ENCODE measurements at places on chromosomes 1 and 21. TPM values are rescaled to one million over a fixed set of nuclear protein-coding genes. Genes with fewer than 3 reads are reported as not detected.

DNA sequence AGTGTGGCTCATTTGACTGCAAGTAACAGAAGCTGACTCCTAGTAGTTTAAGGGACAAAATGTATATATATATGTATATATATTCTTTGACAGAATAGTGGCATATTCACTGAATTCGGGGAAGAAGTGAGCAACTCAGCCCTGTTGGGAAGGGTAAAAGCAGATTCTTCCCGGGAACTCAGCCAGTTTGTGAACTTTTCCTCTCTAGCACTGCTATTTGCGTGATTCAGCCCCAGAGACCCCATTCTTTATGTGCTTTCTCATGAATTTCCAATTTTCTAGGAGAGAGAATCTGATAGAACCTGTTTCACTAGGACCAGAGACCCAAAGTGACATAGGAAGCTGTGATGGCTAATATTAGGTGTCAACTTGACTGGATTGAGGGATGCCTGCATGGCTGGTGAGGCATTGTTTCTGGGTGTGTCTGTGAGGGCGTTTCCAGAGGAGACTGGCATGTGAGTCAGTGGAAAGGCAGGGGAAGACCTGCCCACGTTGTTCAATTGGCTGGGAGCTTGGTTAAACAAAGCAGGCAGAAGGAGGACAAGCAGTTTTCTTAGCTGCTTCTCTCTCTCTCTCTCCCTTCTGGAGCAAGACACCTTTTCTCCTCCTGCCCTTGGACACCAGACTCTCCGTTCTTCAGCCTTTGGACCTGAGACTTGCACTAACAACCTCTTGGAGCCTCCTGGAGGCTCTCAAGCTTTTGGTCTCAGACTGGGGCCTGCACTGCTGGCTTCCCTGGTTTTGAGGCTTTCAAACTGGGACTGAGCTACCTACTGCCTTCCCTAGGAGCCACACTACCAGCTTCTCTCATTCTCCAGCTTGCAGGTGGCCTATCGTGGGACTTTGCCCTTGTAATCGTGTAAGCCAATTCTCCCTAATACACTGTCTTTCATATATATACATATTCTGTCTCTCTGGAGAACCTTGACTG, 93.4 kb upstream of the KCNK1 start:
- no peak for DNase-seq

DNA sequence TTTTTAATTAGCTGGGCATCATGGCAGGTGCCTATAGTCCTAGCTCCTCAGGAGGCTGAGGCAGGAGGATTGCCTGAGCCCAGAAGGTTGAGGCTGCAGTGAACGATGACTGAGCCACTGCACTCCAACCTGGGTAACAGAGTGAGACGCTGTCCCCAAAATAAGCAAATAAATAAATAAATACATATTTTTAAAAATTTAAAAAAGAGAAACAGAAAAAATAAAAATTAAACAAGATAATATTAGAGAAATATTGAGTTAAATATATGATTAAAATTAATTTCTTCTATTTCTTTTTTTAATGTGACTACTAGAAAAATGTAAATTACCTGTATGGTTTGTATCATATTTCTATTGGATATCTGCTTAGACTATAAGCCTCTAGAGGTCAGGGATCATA, 59.3 kb upstream of the ATP1A1 start:
- no peak for DNase-seq

DNA sequence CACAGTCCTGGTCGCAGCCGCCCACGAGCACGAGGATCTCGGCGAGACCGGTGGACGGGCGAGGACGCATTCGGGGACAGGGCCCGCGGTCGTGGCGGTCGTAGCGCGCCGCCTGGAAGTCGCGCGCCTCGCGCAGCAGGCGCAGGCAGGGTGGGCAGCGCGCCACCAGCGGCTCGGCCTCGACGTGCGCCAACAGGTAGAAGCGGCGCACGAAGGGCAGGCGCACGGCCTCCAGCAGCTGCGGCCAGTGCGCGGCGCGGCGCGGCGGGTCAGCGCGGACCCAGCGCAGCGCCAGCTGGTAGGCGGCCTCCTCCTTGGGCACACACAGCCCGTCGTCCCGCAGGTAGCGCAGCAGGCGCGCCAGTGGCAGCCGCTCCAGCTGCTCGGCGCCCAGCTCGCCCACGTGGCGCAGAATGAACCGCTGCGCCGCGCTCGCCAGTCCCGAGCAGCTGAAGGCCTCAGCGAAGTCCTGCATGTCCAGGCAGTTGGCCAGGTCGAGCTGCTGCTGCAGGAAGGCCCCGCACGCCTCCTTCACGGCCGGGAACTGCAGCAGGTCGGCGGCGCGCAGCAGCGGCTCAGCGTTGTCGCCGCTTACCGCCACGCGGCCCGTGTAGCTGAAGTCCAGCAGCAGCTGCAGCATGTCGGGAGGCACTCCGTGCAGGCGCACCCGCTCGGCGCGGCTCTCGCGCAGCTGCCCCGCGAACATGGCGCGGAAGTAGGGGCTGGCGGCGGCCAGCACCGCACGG, 573 bp downstream of the KLHL21 start:
- DNase-seq, result peak; percentile 39

DNA sequence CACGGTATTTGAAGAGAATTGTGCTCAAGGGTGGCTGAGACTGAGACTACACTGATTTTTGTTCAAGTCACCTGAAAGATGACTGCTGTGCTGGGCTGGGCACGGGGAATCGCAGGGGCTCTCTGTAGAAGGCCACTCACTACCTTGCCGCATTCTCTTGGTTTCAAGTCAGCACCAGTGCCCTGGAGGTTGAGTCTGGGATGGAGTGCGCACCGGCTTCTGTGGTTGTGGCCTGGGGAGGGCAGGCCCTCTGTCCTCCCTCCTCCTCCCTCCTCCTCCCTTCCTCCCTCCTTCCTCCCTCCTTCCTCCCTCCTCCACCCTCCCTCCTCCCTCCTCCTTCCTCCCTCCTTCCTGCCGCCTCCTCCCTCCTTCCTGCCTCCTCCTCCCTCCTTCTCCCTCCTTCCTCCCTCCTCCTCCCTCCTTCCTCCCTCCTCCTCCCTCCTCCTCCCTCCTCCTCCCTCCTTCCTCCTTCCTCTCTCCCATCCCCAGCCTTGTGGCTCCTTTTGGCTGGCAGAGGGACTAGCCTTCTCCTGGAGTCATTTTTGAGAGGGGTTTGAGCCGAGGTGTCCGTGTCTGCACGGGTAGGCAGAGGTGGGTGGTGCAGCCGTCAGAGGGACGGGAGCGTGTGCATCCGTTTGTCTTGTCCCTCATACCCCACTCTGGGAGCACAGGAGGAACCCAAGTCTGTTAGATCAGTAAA, 9.5 kb downstream of the RER1 start:
- DNase-seq, result no peak

DNA sequence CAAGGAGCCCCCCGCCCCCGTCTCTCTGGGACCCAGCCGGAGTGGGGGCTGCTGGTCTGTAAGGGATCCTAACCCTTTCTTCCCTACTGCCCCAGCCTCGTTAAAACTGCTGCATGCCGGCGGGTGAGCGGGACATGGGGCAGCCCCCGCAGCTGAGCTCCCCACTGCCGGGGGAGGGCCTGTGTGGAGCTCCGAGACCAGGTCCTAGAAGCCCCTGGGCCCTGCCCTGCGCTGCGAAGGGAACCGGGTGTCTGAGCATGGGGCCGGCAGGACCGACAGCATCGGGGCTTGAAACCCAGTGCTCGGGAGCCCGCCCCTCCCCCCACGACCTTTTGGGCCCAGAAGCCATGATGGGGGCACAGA, 9.2 kb upstream of the COL6A1 start:
- no peak for DNase-seq

GRCh38 chr21:44349847-44350772, 3.3 kb upstream of the TRPM2 start:
- no peak for DNase-seq

- DNase-seq, result no peak
Measured at GRCh38 chr21:16389643-16390042, 659.9 kb downstream of the USP25 start.

- DNase-seq, result peak; percentile 13
Measured at GRCh38 chr1:209723756-209724693, 19.4 kb downstream of the HSD11B1 start.

DNA sequence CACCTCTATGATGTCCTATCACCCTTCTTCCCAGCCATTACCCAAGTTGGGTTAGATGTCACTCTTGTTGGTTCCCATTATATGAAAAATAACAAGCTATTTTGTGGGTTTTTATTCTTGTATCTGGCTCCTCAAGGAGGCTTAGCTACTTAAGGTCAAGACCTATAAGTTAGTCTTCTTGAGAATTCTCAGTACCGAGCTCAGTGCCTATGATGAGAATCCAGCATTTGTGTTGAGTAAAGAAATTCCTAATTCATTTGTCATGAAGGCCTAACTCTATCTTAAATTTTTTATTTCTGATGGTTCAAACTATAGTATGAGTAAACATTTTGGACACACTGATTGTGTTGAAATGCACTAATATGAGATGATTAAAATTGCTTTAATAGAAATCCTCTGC, 15.9 kb downstream of the NUF2 start:
- DNase-seq, result no peak

GRCh38 chr1:43904660-43905551, 28.7 kb upstream of the ARTN start:
- no peak for DNase-seq

DNA sequence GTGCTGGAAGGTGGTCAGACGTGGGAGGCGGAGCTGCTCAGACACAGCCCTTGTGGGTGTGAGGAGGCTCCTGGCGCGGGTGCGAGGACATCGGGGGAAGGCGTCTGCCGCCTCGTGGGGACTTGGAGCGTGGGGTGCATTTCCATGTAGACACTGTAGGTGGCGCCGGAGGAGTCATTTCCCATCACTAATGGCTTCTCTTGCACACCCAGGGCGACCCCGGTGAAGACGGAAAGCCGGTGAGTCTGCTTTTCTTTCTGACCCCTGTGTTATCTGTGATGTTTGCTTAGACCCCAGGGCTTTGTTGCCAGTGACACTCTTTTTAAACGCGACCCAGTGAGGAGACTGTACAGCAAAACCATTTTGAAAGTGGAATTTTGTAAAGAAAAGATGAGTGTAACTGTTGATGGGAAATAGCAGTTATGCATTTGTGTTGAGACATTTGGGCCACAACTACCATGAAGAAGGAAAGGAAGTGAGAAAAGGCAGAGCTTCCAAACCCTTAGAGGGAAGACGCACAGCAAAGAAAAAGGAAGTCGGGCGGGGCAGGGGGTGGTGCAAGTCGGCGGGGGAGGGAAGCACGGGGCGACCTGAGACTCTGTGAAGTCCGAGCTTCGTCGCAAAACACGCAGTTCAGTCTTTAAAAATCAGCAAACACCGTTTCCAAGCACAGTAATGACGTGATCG, 64.0 kb downstream of the SLC19A1 start:
- DNase-seq, result peak; percentile 66

GRCh38 chr1:5815211-5815610, 177.0 kb downstream of the NPHP4 start:
- DNase-seq, result no peak

DNA sequence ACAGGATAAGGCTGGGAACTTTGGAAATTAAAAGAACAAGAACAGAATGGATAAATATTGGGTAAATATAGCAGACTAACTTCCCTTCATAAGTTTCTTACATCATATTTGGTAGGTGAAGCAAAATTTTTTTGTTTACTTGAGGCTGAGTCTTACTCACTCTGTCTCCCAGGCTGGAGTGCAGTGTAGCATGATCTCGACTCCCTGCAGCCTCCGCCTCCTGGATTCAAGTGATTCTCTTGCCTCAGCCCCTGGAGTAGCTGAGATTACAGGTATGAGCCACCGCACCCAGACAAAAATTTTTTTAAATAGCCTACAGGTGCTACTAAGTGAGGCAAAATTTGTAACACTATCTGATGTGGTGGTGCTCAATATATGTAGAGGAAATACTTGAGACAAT, 50.7 kb downstream of the TM2D1 start:
- DNase-seq, result no peak

GRCh38 chr1:226125831-226126230, 60.7 kb downstream of the ACBD3 start:
- DNase-seq, result no peak

- no peak for DNase-seq
Measured at GRCh38 chr1:190759807-190760206, 282.1 kb upstream of the BRINP3 start.

DNA sequence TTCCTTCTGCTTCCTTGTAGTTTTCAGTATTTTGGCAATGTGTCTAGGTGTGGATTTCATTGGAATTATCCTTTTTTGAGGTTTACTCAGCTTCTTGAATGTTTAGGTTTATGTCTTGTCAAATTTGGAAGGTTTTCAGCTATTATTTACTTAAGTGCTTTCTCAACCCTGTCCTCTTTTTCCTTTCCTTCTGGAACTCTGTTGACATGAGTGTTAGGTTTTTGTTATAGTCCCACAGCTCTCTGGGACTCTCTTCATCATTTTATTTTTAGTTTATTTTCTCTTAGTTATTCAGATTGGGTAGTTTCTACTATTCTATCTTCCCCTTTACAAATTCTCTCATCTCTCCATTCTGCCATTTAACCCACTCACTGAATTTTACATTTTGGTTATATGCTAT, 63.1 kb upstream of the GPR88 start:
- no peak for DNase-seq

DNA sequence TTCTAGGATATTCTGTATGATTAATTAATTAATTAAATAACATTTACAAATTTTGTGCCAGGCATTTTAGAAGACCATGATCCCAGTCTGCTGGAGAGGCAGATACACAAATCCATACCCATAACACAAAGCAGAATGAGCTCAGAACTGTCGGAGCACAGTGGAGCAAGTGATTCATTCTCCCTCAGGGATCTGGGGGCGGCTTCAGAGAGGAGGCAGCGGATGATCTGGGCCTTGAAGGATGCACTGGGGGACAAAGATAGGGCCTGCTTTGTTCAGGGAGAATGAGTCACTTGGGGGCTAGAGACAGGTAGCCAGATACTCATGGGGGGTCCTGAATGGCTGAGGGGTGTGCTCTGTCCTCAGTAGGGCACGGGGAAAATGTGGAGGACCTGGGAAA, 50.9 kb upstream of the TRABD2B start:
- DNase-seq, result no peak

DNA sequence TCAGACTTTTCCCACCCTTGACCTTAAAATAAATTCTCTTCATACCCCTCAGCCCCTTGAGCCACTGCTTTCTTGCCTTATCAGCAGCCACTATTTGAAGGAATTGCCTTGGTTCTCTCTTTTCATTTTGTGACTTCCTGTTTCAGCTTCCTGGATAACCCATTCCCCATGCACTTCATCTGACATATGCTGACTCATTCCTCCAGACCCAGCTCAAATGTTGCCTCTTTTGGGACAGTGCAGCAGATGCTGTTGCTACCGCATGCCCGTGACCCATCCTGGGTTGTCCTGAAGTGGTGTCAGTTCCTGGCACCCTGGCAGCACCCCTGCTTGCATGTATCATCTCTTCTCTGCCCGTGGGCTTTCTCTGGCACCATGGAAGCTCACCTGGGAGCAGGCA, 496.1 kb downstream of the PTPRU start:
- DNase-seq, result no peak

- no peak for DNase-seq
Measured at GRCh38 chr1:2099886-2100779, 49.9 kb downstream of the PRKCZ start.

- no peak for DNase-seq
Measured at GRCh38 chr1:72649991-72650390, 367.7 kb upstream of the NEGR1 start.

GLIS1 gene
- polyA plus RNA-seq, result not detected

COL16A1 gene
- 0.31 TPM for polyA plus RNA-seq

THEM5 gene
- polyA plus RNA-seq, result not detected

GPR37L1 gene
- 0.09 TPM for polyA plus RNA-seq

ELF3 gene
- not detected for polyA plus RNA-seq

BEND5 gene
- 8.4 TPM for polyA plus RNA-seq

COL6A1 gene
- 2.4 TPM for polyA plus RNA-seq

Measured in naive thymus-derived CD4-positive, alpha-beta T cell (primary cell).